ENCODE measurements at places on chromosomes 6 and 20.

- no peak for DNase-seq
Observed at GRCh38 chr6:87789198-87789899, 87.3 kb upstream of the AKIRIN2 start.

DNA sequence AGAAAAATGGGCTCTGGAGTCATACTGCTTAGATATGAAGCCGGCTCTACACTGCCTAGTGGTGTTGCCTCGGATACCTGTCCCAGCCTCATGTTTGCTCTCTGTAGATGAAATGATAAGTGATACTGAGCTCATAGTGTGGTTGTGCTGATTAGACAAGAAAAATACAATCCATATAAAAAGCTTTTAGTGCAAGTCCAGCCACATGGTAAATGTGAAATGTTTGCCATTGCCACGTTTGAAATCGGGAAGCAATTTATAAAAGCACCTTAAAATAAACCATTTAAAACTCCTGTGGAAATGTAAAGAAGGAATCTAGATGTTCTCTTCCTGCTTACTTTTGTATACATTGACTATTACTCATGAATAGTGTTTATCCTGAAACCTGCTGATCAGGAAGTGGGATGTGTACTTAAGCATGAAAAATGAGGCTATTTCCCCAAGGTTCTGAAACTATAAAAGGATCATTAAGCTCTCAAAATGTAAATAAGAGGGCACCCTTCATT is 13.1 kb upstream of the PBOV1 start:
- no peak for DNase-seq

DNA sequence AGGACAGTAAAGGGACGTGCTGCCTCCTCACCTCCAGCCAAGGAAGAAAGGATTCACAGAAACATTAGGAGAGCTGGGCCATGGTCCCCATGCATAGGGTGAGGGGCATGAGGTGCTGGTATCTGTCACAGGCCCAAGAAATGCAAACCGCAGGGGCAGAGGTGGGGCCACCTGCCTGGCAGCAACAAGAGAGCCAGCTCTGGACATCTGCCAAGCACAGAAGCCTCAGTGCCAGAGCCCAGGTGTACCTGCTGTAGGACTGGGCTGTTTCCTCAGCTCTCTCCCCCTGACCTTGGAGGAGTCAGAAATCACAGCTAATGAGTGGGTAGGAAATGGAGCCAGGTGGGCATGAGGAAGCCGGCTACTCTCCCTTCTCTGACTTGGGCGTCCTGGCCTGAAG is 45.3 kb downstream of the SLC2A12 start:
- no peak for DNase-seq

DNA sequence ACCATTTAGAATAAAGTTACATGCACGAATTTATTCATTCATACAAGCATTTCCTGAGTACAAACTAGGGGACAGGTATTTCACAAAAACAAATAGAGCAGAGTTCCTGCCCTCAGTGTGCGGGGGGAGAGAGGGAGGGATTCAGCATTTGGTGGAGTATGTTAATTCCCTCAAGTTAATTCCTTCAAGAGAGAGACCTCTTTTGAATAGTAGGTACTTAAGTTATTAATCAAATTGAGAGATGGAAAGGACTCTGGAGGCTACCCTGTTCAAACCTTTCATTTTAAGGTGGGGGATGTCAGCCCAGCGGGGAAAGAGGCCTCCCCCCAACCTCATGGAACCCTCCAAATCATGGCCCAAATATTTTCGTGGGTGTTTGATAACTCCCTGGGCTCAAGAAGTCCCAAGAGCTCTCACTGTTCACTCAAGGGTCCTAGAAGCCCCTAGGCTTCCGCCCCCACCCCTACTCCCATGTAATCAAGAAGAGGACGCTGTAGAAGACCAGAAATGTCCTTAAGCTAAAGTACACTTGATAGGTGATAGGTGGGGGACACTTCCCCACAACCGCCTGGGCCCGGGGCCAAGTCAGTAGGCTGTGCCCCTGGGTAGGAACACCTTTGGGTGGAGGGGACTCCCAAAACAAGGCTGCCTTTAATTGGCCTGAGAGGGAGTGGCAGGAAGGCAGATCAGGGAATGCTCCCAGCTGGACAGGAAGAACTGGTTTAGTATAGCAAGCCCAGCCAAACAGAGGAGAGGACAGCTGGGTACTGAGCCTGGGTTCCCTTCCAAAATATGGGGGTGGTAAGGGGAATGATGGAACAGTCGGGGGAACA is 2.9 kb downstream of the SDC4 start:
- no peak for DNase-seq

DNA sequence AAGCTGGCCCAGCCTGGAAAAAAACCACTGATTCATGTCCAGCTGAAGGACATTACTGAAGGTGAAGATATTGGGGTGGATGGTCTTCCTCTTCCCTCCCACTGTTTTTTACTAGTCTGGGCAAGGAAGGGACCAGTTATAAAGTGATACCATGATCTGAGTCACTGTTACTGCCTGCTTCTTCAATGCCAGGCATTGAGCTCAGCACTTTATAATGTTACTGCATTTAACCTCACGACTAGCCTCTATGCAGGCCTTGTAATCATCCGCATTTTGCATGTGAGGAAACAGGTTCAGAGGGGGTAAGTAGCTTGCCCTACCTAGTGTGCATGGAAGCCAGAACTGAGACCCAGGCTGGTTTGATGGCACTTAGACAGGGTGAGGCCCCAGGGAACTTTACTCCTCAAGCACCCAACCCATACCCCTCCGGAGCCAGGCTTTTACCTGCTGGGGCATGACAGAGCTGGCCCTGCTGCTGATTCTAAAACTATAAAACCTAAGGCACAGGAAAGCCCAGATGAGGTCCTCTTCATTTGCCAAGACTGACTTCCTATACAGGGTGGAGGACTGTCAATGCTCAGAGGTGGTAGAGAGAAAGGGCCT is 11.0 kb upstream of the KCNK5 start:
- no peak for DNase-seq

Data from non-pigmented ciliary epithelial cell (primary cell).